Stimulated activated CD8-positive, alpha-beta memory T cell treated with anti-CD3 and anti-CD28 coated beads, Interleukin-7, amount 100 ng/mL, for 1 hour (primary cell): ENCODE measurements at places on chromosomes 13 and 19.

- DNase-seq, result no peak
Measured at GRCh38 chr13:70430256-70430655, 322.0 kb upstream of the KLHL1 start.

- DNase-seq, result no peak
Measured at GRCh38 chr13:29908416-29909080, 58.1 kb upstream of the UBL3 start.

GRCh38 chr13:40653527-40654318 lies 12.7 kb downstream of the FOXO1 start:
- no peak for DNase-seq

- DNase-seq, result no peak
Measured at GRCh38 chr13:30600496-30600895, 17.2 kb upstream of the USPL1 start.

DNA sequence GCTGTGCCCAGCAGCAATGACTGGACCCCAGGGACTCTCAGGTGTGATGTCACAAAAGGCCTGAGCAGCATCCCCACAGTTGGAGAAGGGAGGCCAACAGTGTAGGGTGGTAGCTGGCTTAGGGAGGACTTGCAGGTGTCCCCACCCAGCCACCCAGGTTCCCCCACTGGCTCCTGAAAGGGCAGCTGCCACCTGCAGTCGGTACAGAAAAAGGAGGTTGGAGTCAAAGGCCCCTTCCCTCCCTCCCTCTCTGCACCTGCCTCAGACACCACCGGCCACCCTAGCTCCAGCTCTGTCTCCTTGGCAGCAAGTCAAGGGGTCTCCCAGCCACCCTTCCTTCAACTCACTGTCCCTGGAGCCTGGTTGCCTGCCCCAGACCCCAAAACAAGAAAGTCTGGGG lies at the start of gene PCP2:
PCP2 (minus strand) TSS at position 22 of the 400 bp plus-strand sequence. CDS start 262 bp downstream, outside the sequence.
- DNase-seq, result no peak

DNA sequence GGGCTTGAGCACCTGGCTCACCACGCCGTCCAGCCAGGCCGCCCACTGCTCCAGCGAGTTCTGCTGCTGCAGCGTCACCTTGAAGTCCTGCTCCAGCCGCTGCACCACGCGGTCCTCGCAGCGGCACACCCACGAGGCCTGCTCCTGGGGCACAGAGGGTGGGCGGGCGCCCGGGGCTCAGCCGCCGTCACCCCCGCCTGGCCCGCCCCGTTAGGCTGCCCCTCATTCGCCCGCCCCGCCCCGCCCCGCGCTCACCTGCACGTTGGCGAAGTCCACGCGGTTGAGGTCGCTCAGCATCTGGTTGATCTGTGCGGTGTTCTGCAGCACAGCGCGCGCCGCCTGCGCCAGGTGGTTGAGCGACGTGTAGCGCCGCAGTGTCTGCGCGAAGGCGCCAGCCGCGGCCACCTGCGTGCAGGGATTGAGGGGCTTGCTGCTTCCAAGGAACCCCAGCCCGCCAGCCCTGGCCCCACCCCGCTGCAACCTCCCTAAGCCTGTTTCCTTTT lies 11.3 kb downstream of the DCAF15 start:
- DNase-seq, result no peak

GRCh38 chr19:38033658-38034491 lies 126.9 kb downstream of the SIPA1L3 start:
- no peak for DNase-seq
